ENCODE measurements at places on chromosomes 7 and 10.

DNA sequence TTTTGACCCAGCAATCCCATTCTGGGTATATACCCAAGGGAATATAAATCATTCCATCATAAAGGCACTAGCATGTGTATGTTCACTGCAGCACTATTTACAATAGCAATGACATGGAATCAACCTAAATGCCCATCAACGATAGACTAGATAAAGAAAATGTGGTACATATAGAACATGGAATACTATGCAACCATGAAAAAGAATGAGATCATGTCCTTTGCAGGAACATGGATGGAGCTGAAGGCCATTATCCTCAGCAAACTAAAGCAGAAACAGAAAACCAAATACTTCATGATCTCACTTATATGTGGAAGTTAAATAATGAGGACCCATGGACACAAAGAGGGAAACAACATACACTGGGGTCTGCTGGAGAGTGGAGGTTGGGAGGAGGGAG, 58.0 kb upstream of the STARD3NL start:
- no peak for DNase-seq

- peak; percentile 34 for DNase-seq
Observed at GRCh38 chr7:23696916-23697441, 13.0 kb upstream of the STK31 start.

DNA sequence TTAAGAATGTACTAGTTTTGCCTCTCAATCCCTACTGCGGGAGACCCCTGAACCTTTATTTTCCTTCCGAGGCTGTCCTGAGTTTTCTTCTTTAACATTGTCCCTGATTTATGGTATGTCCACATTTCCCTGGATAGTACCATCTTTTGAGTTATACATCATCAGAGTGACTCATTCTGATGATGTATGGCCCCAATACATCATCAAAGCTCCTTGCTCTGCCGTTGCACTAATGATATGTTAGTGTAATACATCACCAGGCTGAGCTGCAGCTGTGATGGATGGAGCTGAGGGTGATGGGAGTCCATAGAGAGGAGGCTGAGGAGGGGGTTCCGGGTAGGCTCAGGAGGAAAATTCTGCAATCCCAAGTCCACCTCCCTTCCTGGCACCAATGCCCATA, 986.5 kb downstream of the KCNMA1 start:
- DNase-seq, result no peak

DNA sequence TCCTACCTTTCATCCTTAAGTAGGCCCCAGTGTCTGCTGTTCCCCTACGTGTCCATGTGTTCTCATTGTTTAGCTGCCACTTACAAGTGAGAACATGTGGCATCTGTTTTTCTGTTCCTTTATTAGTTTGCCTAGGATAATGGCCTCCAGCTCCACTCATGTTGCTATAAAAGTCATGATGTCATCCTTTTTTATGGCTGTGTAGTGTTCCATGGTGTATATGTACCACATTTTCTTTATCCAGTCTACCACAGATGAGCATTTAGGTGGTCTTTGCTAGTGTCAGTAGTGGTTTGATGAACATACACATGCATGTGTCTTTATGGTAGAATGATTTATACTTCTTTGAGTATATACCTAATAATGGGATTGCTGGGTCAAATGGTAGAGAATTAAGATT, 146.2 kb upstream of the SLC26A5 start:
- DNase-seq, result no peak

GRCh38 chr10:21309427-21309826, 216.1 kb downstream of the SKIDA1 start:
- DNase-seq, result no peak

DNA sequence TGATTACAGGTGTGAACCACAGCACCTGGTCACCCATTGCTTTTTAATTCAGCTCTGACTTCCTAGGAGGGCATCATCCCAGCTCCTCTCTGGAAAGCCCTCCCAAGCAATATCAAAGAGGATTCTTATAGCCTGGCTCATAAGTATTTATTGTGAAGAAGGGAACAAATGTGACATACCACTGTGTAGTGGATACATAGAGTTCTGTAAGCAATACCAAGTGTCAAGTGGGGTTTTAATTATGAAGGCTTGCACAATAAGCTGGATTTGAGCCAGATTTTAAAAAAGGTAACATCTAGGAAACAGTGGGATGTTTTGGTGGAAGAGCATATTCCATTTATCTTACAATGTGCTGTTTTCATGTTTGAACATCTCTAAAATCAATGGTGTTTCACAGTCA, 19.0 kb upstream of the PRTFDC1 start:
- no peak for DNase-seq

DNA sequence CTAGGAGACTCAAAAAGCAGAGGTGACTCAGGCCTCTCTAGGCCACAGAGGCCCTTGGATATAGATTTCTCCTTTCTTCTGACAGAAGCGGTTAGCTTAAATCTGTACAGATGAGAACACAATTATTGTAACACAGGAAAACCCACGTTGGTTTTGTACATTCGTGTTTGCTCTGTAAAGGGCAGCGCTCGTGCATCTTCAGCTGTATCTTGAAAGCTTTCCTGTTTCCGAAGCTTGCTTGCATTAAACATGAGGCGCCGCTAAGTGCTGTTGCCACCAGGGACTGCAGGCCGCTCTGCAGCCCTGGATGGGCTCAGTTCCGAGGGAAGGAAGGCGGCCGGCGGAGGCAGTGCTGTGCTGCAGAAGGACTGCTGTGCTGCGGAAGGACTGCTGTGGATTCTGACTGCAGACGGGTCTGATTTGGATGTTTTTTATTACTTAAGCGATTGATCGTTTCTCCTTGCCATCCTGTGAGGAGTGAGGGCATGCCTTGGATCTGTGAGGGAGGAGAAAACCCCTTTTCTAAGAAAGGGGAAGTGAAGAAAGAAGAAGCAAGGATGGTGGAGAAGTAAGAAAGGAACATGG, 53.3 kb downstream of the FHIP2A start:
- DNase-seq, result no peak

GRCh38 chr10:47136866-47137265, 163.1 kb upstream of the GDF10 start:
- DNase-seq, result no peak

DNA sequence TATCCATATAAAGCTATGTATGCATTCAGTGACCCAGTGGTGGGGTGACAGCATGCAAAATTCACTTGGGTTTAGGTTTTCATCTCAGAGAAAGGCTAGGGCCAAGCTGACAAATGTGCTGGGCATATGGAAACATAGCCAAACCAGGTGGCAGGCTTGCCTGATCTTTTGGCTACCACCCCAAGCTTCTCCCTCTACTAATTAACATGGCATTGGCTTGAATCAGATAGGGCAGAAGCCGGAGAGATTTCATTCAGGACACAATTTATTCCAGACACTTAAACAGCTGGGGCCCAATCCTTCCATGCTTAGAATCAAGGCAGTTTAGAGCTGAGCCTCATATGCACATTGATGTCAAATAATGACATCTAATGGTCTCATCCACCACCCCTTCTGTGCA, 95.5 kb upstream of the AGK start:
- DNase-seq, result no peak

DNA sequence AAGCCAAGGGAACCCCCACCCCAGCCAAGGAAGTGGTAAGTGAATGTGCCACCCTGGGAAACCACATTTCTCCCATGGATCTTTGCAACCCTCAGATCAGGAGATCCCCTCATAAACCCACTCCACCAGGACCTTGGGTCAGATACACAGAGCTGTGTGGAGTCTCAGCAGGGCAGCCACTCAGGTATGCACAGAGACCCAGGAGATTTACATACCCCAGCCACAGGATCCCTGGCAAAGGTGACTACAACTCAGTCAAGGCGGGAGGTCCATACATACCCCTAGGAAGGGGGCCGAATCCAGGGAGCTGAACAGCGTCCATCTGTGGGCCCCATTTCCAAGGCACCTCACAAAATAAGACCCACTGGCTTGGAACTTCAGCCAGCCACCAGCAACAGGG, 293.4 kb downstream of the CTNNA3 start:
- DNase-seq, result no peak

DNA sequence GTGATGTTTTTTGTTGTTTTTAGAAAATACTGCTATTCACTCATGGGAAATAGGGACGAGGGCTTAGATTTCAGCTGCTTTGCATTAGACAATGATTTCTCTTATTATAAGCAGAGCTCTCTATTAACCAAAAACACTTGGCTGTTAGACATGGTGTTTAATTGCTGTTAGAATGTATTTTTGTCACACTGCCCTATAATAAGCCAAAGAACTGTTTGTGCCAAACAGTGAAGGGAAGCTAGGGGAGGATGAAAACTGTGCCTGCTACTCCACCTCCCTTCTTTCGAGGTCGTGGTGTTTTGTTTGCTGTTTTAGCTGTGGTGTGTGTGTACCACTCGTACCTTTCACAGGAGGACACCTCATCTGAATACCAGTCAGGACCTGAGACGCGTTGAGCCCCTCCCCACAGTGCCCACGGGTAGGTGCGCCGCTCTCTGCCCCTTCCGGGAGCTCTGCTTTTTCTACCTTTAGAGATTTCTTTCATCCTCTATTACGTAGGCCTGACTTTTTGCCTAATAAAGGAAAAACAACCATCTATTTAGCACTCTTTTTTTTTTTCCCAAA, 57.9 kb downstream of the CUX1 start:
- no peak for DNase-seq

DNA sequence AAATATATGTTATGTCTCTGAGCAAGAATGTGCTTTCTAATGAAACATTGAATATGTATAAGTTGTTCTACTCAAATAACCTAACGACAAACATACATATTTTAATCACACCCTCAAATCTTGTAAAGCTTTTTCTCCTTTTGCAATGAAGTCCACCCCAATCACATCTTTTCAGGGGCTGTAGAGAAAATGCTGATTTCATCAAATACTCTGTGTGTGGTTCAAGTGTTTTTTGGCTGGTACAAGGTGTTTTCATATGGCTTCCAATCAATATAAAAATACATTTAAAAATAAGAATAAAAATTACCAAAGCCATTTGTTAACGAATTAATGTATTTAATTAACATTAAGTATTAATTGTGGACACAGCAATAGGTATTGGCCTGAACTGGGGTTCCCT, 57.2 kb upstream of the TMEM196 start:
- DNase-seq, result no peak

DNA sequence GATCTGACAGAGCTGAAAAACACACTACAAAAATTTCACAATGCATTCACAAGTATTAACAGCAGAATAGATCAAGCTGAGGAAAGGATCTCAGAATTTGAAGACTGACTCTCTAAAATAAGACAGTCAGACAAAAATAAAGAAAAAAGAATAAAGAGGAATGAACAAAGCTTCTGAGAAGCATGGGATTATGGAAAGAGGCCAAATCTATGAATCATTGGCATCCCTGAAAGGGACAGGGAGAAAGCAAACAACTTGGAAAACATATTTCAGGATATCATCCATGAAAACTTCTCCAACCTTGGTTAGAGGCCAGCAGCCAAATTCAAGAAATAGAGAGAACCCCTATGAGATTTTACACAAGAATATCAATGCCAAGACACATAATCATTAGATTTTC, 804.8 kb upstream of the IGFBP3 start:
- DNase-seq, result no peak

DNA sequence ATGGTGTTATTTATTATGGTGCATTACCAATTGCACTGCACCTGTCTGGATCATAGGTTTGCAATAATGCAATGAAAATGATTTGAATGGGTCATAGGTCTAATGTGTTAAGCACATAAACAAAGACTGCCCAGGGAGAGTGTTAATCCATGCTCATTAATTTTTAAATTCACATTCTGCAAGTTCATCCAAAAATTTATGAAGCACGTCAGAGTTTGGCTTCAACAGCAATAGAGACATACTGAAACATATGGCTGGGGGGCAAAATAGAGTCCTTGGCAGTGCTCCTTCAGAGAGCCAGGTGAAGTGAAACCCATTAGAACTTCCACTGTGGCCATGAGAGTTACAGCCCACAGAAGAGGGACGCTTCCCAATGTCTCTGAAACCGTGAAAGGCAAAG, 441.1 kb downstream of the POM121L12 start:
- no peak for DNase-seq

- DNase-seq, result no peak
Observed at GRCh38 chr7:96530786-96531185, 178.9 kb downstream of the SEM1 start.

DNA sequence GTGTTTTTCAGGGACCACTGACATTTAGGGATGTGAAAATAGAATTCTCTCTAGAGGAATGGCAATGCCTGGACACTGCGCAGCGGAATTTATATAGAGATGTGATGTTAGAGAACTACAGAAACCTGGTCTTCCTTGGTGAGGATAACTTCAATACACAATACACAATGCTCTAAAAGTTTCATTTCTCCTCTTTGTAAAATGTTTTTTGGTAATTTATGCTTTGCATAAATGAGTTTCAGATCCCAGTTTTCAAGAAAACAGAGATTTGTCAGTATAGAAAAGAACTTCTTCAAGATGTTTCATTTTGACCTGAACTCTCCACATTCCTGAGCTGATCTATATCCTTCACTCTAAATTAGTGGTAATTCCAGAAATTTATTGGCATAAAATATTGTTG, 14.2 kb downstream of the ZNF92 start:
- no peak for DNase-seq

- DNase-seq, result no peak
Observed at GRCh38 chr10:59179068-59179467, 2.6 kb downstream of the PHYHIPL start.

GRCh38 chr10:91684841-91685240, 52.0 kb upstream of the PPP1R3C start:
- no peak for DNase-seq

- DNase-seq, result no peak
Observed at GRCh38 chr7:131104596-131105293, 222.9 kb upstream of the MKLN1 start.

- no peak for DNase-seq
Observed at GRCh38 chr7:155738104-155738503, 74.2 kb downstream of the SHH start.

GRCh38 chr7:95213809-95214492, 110.4 kb downstream of the PON1 start:
- DNase-seq, result no peak

GRCh38 chr7:105178177-105178576, 164.2 kb downstream of the KMT2E start:
- no peak for DNase-seq

DNA sequence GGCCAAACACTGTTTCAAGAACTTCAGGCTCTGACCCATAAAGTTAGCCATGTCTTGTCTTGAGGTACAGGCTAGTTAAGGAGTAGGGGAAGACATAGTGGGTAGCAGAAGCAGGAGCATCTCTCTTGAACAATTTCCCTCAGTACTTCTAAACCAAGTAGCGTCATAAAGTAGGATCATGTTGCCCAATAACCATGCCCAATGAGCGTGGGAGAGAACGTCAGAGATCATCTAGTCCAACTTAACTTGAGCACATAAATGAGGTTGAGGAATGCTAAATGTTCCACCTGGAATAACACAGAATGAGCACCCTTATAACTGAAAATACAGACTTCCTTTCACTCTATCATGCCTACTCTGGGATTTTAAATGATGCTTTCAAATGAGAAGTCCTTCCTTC, 134.9 kb downstream of the AOAH start:
- no peak for DNase-seq

DNA sequence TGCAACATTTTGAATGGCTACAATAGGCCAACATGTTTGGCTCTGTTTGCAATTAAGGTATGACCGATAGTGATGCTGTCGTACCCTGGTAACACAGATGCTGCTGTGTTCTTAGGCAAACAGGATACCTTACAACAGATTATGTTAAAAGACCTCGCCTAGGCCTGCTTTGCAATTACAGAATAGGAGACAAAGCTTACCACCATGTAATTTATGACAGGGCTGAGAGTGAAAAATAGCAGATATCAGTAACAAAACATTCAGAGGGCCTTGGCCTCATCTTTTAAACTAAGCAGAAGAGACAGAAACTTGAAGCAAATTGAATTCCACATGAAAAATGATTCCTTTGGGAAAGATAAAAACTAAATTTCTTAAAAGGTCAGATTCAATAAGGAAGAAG, 29.4 kb upstream of the ABLIM1 start:
- DNase-seq, result no peak
